Memory B cell (primary cell): ENCODE measurements at places on chromosomes 16 and 17.

GRCh38 chr17:78168903-78169793, 767 bp downstream of the SYNGR2 start:
- peak; percentile 53 for DNase-seq

DNA sequence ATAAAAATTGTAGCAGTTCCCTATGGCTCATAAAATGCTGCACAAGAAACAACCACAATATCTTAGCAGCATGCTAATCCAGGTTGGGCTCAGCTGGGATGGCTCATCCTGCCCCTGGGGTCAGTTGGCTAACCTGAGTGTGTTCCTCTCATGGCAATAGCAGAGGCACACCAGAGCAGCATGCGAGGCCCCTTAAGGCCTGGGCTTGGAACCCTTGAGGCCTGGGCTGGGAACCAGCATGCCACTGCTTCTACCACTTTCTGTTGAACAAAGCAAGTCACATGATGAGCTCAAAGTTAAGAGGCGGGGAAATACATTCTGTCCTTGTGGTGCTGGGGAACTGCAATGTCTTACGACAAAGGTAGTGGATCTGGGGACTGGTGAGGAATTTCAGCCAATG, 154.4 kb upstream of the FOXF1 start:
- no peak for DNase-seq

GRCh38 chr16:26454102-26454501, 612.6 kb upstream of the C16orf82 start:
- DNase-seq, result no peak

DNA sequence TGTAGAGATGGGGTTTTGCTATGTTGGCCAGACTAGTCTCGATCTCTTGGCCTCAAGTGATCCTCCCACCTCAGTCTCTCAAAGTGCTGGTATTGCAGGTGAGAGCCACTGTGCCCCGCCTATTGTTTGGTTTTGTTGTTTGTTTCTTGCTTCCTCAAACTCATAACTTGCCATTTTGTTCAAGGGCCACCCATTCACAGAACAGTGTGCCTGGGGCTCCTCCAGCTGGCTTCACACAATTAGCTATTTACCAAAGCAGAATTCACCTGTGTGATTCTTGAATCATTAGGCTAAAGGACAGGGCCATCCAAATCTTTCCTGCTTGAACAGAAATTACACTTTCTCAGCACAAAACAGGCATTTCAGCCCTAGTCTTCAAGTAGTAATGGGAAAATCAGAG, 7.2 kb downstream of the ABHD15 start:
- no peak for DNase-seq

GRCh38 chr17:18988546-18989173, 15.9 kb downstream of the FAM83G start:
- no peak for DNase-seq

GRCh38 chr17:75810216-75810615, 25.6 kb downstream of the UNK start:
- no peak for DNase-seq

GRCh38 chr16:70429888-70430666, 8.8 kb downstream of the ST3GAL2 start:
- DNase-seq, result no peak

DNA sequence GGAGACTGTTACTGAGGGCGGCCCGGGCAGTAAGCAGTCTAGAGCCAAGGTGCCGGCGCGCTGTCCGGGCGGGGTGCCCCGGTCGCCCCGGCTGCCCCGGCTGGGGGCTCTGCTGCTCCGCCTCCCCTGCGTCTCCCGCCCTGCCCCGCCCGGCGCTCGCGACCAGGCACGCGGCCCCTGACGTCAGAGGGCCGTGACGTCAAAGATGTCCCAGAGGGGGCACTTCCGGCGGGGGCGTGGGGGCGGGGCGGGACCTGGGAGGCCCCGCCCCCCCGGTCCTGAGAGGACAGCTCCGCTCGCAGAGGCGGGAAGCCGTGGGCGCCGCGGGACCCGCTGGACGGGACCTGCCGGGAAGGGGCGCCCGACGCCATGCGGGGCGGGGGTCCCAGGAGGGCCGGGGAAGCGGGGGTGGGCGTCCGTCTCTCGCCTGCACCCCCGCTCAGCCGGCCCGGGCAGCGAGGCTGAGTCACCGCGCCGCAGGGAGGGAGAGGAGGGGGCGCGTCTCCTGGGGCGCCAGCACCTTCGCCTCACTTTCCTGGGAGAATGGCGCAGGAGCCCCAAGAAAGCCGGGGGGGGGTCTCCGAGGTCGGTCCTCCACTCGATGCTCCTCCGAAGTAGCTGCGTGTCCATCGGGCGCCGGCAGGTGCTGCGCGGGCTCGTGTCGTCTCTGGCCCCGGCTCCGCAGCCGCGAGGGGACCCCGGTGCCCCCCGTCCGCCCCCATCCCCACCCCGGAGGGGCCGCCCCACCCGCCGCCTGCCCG, 4.4 kb upstream of the HIC1 start:
- DNase-seq, result no peak

DNA sequence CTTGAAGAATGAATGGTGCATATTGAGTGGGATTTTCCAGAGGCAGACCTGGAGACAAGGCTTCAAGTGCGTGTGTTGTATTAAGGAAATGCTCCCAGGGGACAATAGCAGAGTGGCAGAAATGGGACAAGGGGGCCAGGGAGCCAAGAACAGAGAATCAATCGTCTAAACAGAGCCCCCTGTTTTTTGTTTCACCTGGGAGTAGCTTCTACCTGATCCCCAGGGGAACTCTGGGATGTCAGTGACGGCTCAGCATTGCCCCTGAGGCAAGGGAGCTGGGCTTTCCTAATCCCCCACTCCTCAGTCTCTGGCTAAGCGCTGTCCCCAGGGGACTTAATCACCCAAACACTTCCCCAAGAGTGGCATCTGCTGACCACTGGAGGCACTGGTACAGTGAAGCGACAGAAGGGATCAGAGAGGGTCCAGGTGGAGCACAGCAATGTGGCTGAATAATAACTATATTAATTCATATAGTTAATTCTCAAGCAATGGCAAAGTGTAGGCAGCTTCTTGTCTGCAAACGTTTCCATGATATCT, 35.7 kb upstream of the C16orf78 start:
- no peak for DNase-seq

DNA sequence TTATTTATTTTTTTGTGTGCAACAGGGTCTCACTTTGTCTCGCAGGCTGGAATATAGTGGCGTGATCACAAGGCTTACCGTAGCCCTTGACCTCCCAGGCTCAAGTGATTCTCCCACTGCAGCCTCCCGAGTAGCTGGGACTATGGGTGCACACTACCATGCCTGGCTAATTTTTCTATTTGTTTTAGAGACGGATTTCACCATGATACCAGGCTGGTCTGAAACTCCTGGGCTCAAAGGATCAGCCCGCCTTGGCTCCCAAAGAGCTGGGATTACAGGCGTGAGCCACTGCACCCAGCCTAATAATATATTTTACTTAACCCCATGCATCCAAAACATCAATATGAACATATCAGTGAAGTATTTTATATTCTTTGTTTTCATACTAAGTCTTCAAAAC, 2.0 kb downstream of the CCDC200 start:
- no peak for DNase-seq

DNA sequence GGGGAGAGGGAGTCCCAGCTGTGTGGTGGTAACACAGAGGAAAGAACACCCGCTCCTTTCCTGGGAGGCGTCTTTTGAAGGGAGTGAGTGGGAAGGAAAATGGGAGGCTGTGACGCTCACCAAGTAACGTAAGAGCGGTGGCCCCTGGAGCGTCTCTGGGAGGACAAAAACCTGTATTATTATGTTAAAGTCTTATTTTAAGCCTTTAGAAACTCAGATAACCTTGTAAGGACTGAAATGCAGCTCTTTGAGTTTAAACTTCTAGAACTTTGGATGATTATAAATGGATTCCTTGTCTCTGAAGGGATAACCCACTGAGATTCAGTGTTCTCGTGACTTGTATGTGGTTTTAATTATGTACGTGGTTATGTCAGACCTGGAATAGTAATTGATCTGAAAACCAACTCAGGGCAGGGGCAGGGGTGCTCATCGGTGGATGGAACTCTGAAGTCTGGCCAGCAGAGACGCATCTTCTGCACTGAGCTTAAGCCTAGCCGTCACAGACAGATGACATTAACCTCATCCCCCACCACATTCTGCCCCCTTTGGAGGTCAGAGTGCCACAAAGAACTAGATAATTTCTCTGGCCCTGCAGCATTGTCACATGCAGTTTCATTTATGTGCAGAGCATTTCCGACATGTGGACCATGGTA, 41.8 kb upstream of the SLC12A3 start:
- DNase-seq, result no peak

DNA sequence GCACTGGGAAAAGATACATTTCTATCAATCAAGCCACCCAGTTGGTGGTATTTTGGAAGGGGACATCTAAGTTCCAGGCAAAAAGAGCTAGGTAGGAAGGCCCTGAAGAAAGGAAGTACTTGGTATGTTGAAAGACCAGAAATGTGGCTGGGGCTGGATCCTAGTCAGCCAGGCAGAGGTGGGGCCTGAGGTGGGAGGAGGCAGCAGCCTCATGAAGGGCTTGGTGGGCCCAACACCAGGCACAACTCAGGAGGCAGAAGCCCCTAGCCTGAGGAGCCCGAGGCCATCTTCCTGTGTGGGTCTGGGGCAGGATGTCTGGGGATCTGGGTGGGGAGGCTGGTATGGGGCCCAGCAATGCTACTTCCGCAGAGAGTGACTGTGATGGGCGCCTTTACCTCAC, 105.9 kb downstream of the SALL1 start:
- DNase-seq, result no peak

- peak; percentile 18 for DNase-seq
These were observed 7.8 kb downstream of the PMP22 start for GRCh38 chr17:15257258-15257788.

DNA sequence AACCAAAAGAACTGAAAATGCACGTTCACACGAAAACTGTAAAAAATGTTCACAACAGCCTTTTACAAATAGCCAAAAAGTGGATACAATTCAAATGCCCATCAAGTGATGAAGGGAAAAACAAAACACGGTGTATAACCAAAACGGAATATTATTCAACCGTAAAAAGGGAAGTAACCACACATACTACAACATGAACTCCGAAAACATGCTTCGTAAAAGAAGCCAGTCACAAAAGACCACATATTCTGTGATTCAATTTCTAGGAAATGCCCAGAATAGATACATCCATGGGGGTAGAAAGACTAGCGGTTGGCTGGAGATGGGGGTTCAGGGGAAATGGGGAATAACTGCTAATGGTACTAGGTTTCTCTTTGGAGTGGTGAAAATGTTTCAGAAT, 81.5 kb upstream of the TRAP1 start:
- no peak for DNase-seq

DNA sequence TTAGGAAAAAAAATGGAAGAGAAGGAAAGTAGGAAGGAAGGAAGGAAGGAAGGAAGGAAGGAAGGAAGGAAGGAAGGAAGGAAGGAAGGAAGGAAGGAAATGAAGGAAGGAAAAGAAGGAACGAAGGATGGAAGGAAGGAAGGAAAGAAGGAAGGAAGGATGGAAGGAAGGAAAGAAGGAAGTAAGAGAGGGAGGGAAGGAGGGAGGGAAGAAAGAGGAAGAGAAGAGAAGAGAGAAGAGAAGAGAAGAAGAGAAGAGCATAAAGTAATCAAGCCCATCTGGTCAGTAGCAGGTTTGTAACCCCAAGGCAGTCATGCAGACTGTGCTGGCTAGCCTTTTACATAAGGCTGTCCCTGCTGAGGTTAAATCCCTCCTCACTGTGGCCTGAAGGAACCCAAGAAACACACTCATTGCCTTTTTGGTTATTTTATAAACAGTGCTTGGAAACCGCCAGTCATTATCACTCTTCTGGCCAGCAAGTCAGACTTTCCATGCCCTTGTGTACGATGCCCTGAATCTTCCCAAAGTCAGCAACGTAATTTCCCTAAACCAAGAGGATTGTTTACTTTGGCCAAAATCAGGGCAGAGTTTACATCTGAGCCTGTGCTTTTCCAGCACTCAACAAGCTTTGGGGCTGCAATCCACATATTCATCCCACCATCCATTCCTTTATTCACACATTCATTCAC, 409.6 kb upstream of the MAF start:
- no peak for DNase-seq

GRCh38 chr17:63624531-63624880, 2.3 kb downstream of the MAP3K3 start:
- DNase-seq, result no peak

DNA sequence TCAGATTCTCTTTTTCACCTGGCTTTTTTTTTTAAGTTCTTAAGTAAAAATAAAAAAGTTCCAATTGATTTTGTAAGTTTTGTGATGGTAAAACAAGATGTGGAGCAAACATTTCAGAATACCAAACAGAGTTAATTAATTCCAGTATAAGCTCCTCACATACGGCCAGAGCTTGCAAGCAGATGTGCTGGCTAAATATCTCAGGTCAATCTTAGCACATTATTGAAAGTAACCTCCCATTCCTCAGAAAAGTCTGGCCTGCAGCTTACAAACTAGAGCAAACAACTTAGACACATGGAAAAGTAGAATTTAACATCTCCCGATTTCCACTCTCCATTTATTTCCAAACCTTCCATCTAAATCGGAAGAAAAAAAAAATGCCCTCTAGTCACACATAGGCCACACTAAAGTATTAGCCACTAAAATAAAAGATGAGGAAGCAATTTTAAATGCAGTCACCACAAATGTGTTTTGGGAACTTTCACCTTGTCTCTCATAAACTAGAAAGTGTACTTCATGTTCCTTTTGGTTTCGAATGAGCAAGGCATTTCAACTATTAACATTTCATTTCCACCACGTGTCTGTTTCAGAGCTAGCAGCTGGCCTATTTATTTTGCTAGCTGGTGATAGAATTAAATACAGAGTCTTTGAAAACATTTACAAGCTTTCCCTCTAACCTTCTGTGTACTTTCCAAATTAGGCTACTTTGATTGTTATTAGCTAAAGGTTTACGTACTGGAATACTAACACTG, 143.3 kb downstream of the STX8 start:
- no peak for DNase-seq

- DNase-seq, result no peak
These were observed 4.9 kb upstream of the CDH1 start for GRCh38 chr16:68732042-68732680.

DNA sequence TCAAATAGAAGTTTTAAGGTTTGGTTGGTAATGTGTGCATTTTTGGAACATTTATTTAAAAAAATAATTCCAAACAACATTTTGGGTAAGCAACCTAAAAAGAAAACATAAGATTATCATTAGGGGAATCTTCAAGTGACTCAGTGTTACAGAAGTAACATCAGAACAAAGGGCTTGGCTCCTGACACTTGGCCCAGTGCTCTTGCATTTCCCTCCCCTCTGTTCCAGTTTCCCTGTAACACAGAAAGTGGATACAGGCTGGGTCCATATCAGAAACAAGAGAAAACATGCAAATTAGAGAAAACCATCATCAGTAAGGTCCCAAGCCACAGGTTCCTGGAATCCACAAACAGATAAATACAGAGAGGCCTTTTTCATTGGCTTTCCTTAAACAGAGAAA, 40.1 kb downstream of the SKAP1 start:
- no peak for DNase-seq

DNA sequence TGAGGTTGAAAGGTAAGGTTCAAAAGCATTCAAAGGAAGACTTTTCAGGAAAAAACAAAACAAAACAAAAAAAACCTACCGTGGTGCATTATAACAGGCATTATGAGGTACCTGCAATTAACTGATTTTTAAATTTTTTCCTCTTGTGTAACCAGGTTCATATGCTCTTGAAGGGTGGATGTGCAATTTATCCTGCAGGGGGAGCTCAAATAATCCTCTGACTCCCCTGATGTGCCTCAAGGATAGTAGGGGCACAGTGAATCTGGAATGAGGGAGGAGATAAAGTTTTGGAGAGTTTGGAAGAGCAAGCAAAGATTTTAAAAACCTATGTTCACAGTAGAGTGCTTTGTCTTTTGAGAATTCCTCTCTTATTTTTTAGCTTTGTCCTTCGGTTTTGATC, 1349.4 kb downstream of the CDH8 start:
- no peak for DNase-seq

- DNase-seq, result no peak
These were observed 24.6 kb upstream of the LRRC75A start for GRCh38 chr17:16516594-16517051.

GRCh38 chr16:1809281-1809801, 15.8 kb upstream of the IGFALS start:
- no peak for DNase-seq
